ENCODE measurements at places on chromosomes 4 and X.

GRCh38 chr4:16790508-16790907 is 107.9 kb downstream of the LDB2 start:
- no peak for DNase-seq

DNA sequence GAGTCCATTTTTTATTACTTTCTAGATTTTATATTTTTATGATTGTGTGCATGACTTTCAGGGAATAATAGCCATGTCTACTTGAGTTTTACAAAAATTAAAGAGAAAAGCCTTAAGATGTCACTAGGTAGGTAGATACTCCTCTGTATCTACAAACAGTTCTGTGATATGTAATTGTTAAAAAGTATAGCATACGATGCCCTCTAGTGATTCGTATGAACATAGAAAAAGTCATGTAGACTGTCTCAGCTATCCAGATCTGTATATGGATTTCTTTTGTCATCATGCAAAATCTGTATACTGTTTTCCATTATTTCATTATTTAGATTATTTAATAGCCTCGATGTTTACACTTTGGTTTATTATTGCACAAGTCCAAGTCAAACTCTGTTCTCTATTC is 856.6 kb downstream of the CENPC start:
- DNase-seq = no peak

DNA sequence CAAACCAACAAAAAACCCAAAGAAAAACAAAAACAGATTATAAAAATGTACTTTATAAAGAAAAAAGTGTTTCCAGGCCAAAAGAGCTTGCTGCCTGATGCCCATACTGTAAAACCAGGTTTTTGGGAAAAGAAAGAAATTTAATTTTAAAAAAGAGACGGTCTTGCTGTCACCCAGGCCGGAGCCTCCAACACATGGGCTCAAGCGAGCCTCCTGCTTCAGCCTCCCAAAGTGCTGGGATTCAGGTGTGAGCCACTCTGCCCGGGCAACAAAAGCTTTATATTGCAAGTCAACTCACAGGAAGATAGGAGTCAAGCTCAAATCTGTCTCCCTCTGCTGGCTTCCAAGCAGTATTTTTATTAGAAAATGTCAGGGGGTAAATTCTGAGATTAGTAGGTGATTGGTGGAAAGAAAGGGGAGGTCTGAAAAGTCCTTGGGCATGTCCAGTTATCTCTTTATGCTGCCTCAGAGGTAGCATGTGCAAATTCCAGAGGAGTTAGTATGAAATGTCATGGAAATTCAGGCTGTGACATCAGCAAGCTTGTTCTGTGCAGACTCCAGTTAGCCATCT is 39.4 kb downstream of the MGST2 start:
- no peak for DNase-seq

DNA sequence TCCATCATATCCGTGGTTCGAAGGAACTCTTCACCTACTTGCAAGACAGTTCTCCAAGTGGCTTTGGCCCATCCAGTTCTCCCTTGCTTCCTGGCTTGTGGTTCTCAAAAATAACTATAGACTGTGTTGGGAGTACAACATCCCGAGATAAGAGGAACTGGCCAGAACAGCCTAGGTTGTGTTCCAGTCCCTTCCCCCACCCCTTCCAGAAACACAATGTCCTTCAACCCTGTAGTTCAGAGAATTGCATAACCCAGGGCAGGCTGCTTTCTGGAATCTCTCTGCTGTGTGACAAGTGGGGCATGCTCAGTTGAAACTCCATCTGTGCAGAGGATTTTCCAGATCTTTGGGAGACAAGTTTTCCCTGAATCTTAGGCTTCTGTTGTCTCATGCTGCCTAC is 206.5 kb downstream of the PCDH10 start:
- DNase-seq = no peak

DNA sequence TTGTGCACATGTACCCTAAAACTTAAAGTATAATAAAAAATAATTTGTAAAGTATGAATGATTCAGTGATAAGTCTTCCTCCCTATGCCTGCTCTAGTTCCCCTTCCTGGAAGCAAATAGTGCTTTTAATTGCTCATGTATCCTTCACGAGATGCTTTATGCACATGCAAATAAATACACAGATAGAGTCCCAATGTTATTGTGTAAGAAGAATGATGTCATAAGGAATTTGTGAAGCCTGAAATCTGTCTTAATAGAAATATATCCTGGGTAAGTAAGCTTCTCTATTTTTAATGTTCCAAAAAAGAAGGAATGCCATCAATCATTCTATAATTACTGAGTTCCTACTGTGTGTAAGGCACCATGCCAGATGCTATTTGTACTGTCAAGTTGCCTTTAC is 157.5 kb upstream of the SLC4A4 start:
- no peak for DNase-seq

DNA sequence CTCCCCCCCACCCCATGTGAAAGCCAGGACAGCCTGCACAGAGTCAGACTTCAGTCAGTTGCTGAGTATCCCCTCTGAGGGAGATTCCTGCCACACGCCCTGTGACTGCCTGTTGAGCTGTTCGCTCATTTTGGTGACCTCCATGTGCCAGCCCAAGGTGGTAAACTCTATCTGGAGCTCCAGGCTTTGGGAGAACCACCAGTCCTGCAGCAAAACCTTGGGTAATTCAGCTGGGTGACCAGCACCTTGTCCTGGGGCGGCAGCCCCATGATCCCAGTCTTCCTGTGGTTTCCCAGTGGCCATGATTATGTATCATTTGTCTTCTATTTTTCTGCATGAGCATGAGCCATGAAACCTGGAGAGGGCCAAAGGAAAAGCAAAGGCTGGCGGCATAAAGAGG is 73.4 kb downstream of the NBDY start:
- no peak for DNase-seq

DNA sequence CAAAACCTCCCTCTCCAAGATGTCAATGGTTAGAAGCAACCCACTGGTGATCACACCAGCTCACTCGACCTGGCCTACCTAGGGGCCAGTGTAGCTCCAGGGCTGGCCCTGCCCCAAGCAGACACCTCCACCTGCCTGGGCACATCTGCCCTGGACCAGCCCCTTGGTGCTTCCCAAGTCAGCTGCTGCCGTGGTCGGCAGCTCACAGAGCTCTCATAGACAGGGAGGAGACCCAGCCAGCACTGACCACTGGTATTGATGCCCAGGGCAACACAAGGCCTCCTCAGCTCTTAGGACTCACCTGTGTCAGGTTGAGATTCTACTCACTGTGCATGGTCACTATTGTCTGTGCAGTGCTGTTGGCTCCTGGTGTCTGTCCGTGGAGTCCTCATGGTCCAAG is 51.7 kb downstream of the SEPSECS start:
- DNase-seq = no peak

DNA sequence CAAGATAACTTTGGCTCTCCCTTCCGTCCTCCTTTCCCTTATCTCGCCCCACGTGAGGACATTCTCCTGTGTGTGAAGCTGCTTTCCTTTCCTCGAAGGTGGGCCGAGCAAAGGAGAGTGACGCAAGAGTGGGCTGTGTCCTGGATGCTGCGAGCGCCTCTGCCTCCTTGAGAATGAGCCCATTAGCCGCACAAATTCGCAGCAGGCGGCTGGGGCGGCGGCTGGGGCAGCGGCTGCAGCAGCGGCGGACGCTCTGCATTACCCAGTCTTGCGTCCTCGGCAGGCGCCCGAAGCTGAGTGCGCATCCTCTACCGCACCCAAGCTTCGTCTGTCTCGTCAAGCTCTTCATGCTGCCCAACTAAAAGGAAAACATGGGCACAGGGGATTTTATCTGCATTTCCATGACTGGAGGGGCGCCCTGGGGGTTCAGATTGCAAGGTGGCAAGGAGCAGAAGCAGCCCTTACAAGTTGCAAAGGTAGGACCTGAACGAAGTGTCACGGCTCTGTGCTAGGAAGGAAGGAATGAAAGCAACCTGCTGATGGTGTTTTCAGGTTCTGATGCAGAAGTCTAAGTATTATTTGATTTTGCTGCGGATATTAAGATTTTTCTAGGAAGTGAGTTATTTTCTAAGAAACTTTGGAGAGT is at the start of gene SYNPO2:
TSS of gene SYNPO2 (plus strand) at position 189 of the 646 bp plus-strand sequence. CDS start at position 372, 183 bp downstream.
- no peak for DNase-seq

- DNase-seq = peak; percentile 27
Measured at GRCh38 chr4:173167758-173168395, 734 bp upstream of the GALNT7 start.

- DNase-seq = no peak
Measured at GRCh38 chr4:62015043-62015739, 815.1 kb downstream of the ADGRL3 start.

DNA sequence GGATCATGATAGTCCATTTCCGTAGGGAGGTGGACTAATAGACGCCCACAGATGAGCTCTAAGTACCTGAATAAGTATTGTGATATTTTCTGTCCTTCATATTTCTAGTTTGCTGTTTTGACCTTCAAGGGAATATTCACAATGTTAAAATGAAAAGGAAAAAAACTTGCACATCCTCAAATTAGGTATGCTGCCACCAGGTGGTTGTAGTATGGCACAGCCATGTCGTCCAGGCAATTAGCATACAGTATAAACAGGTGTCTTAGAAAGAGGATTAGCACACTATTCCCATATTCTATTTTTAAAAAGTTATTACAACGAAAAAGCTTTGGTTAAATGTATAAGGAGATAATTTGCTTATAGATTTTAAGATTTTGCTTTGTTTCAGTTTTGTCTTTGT is 802.0 kb downstream of the RPA4 start:
- peak; percentile 2 for DNase-seq

DNA sequence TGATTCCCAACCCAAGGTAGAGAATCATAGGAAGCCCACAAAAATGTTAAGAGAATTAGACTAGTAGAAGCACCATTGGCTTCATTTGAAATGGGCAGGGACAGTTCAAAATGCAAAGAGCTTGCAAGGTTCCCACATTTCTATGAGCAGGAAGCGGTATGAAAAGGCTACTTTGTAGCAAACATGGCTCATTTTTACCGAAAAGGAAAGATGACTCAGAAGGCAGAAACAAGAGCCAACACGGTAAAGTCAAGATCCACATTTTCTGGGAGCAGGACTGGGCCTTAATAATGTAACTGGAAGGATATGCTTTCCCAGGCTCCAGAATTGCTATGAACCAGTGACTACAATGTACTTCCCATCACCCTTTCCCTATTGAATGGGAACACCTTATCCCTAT is 89.5 kb downstream of the GLRA3 start:
- DNase-seq = no peak

GRCh38 chr4:144575181-144575580 is 70.8 kb upstream of the HHIP start:
- no peak for DNase-seq

GRCh38 chr4:85414972-85415371 is 60.0 kb upstream of the ARHGAP24 start:
- no peak for DNase-seq

DNA sequence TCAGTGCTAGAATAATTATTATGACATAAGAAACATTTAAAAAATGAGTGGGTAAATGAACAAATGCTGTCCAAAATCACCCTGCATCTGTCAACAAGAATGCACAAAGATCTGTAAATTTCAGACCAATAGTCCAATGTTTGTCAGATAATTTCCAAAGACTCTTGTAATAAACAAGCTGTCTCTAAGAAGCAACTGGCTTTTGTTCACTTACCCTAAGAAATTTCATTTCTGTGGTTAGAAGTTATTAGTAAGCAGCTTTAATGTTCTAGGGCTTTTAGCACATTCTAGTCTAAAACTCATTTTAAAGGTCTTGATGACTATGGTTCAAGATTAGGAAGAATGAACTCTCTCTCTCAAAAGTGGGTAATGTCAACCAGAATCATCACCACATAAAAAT is 560.3 kb upstream of the SMIM31 start:
- no peak for DNase-seq

- peak; percentile 81 for DNase-seq
Measured at GRCh38 chrX:108036298-108036973, 8.4 kb upstream of the VSIG1 start.

- no peak for DNase-seq
Measured at GRCh38 chr4:77153006-77153405, 4.0 kb upstream of the CCNG2 start.

DNA sequence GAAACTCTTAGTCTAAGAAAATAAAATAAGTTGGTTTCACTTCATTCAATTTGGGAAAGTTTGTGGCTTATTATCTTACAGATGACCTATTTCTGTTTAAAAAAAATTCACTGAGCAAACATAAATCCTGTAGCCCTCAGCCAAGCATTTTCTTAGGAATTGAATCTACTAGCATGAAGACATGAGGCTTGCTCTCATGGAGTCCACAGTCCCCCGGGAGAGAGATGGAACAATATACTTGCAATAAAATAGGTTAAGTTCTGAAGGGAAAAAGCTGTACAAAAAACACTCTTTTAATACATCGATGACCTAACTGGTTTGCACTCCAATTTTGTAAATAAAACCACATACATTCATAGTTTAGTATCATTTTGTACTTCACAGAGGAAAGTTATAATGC is 642.6 kb upstream of the FAM241A start:
- DNase-seq = no peak

GRCh38 chr4:76977736-76978350 is 28.3 kb downstream of the SEPTIN11 start:
- no peak for DNase-seq

GRCh38 chrX:24646006-24646405 is 1.1 kb downstream of the PCYT1B start:
- no peak for DNase-seq

- no peak for DNase-seq
Measured at GRCh38 chr4:6527683-6528595, 47.0 kb upstream of the MAN2B2 start.
